AG20443 (cell line): ENCODE measurements at places on chromosomes 2 and 18.
A peak's percentile ranks its signal among the peaks of the same experiment; 100 is the strongest.

DNA sequence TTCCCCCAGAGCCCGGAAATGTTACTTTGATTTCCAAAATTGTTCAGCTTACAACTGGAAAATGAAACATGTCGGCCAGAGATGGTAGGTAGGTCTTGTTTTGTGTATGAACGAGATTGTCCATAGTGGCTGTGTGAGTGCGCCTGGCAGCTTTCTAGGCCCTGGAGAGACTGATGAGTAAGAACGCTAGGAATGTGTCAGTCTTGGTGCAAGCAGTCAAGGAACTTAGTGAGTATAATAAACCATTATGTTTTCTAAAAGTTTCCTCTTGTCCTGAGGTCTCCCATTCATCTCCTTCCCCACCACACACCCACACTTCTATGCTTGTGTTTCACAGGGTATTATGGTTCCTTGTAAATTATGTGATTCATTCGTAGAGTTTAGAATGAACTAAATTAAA, 234.2 kb downstream of the CDH2 start:
- no peak for DNase-seq

- no peak for DNase-seq
Measured at GRCh38 chr2:136393514-136393913, 275.6 kb upstream of the CXCR4 start.

DNA sequence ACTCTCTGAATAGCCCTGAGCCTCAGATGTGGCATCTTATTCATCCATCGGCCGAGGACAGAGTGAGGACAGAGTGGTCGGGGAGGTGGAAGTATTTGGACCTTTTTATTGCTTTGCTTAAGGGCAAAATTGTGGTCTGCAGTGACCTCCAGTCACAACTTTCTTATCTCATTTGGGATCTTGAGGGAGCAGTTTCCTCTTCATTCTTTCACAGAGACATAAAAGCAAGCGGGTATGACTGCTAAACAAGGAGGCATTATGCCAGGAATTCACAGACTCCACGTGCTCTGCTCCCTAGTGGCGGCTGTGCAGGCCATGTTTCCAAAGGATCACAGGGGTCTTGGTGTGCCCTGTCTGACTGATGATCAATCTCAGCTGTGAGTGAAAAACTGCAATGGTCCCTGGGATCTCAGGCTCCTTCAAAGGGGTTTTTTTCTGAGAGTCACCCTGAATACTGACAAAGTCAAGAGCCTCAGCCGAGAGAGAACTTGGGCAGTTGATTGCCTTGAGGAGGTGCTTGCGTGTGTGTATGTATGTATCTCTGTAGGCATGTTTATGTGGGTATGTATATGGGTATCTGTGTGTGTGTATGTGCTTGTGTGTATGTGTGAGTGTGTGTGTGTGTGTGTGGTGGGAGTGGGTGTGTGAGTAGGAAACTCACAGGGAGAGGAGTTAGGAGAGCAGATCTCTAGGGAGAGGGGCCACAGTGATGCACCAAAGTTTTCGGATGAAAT, 47.7 kb downstream of the RAPGEF4 start:
- DNase-seq, result peak; percentile 90

- DNase-seq, result no peak
Measured at GRCh38 chr2:42224422-42225067, 55.4 kb downstream of the EML4 start.

DNA sequence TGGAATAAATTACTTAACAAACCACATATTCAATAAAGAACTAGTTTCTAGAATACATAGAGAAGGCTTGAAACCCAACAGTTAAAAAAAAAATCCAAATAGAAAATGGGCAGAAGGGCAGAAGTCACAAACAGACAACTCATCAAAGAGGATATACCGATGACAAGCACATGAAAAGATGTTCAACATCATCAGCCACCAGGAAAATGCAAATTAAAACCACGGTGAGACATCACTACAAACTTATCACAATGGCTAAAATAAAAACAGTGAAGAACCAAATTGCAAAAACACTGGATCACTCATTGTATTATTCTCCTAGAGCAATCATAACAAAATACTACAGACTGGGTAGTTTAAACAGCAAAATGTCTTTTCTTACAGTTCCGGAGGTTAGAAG, 14.5 kb downstream of the SESTD1 start:
- no peak for DNase-seq

- no peak for DNase-seq
Measured at GRCh38 chr2:154911729-154912128, 213.2 kb downstream of the KCNJ3 start.

DNA sequence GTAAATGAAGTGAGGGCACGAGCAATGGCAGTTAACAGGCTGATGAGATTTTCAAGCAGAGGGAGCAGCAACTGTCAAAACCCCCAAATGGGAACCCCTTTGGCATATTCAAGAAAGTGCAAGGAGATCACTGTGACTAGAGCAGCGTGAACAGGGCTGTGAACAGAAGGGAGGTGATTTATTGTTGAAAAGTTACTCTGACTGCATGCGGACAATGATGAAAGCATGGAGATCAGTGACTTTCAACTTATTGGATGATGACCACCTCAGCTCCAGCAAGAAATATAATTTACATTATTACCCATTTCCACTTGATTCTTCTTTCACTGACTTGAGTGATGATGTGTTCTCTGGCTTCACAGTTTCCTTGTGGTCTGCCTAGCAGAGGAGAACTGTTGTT, 187.8 kb upstream of the BOD1L2 start:
- DNase-seq, result no peak

GRCh38 chr2:29920130-29920577, 1.2 kb downstream of the ALK start:
- DNase-seq, result peak; percentile 70

DNA sequence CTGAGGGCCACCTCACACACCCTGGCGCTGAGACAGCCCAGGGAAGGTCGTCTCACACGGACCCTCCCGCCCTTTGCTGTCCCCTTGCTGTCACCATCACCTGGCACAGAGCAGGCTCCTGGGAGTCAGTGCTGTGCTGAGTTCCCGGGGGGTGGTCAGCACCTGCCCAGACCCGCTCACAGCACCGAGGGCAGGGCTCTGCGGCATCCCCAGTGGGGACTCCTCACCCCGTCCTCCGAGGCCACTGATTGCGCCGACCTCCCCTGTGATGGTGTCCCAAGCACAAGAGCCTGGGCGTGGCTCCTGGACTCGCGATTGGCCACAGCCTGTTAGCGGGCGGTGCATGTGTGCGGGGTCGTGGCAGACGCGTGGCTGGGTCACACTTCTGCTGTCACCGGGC, 65.9 kb downstream of the NFATC1 start:
- DNase-seq, result no peak
